ENCODE measurements at places on chromosomes 6 and 20.

GRCh38 chr20:20215976-20216727, 151.8 kb upstream of the INSM1 start:
- DNase-seq, result no peak

DNA sequence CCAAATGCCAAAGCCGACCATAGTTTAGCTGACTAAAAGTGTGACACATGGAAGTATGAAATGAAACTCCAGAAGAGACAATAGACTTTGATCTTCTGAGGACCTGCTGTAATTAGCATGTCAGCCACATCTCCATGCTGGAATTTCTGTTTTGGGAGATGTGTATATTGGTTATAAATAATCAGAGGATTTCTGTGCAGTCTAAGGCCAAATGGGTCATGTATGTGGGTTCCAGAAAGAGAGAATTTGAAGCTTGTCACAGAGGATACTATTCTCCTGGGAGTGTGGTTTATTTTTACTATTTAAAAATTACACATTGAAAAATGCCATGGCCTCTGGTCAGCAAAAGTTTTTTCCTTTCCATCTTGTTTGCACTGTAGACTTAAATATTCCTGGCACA, 405.5 kb upstream of the PLCB4 start:
- DNase-seq, result no peak

DNA sequence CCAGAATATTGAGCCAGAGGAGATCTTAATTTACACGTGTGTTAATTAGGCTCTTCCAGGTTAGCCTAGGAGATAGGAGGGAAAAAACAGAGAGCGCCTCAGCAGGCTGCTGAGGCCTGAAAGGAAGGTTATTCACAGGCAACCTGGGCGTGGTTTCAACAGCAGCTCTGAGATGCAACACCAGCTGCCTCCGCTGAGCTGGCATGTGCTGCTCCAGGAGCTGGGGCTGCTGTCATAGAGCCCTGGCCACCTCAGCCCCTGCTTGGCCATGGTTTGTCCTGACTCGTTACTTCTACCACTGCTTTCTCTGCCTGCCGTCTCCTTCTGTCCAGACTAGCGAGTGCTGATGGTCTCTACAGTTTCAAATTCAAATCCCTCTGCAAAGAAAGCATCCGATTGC, 32.4 kb upstream of the RPP40 start:
- no peak for DNase-seq

DNA sequence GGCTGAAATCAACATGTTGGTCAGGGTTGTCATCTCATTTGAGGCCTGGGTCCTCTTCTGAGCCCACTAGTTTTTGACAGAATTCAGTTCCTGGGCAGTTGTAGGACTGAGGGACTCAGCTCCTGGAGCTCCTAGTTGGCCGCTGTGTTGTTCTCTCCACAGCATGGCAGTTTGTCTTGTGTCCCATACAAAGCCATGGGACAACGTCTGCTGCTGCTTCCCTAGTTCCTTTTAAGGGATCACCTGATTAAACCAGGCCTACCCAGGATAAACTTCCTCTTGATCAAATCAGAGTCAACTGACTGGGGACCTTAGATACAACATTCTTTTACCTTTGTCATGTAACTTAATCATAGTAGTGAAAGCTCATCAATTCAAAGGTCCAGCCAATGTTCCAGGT, 141.0 kb downstream of the BCAS1 start:
- DNase-seq, result no peak

DNA sequence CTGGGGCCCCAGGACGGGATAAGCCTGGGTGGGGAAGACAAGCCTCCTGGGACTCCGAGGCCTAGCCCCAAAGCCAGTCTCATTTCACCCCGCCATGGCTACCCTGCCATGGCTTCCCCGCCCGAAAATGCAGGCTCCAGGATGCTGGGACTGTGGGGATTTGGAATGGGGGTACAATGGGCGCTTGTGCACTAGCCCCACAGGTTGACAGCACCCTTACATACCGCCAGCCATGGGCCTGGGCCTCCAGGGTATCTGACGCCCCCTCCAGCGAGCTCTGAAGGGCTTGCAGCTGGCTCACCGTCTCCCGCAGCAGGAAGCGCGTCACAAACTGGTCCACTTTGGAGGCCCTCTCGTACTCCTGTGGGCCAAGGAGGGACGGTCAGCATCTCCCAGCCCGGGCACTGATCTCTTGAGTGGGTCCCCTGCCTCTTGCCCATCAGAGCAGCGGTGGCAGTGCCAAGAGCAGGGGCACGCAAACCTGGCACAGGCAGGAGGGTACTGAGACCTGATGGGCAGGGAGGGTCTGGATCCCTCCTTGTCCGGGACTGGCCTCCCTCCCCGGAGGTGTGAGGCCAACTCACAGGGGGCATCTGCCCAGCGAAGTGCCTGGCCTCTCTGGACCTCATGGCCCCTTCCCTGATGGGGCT, 2.0 kb upstream of the C20orf144 start:
- DNase-seq, result no peak

DNA sequence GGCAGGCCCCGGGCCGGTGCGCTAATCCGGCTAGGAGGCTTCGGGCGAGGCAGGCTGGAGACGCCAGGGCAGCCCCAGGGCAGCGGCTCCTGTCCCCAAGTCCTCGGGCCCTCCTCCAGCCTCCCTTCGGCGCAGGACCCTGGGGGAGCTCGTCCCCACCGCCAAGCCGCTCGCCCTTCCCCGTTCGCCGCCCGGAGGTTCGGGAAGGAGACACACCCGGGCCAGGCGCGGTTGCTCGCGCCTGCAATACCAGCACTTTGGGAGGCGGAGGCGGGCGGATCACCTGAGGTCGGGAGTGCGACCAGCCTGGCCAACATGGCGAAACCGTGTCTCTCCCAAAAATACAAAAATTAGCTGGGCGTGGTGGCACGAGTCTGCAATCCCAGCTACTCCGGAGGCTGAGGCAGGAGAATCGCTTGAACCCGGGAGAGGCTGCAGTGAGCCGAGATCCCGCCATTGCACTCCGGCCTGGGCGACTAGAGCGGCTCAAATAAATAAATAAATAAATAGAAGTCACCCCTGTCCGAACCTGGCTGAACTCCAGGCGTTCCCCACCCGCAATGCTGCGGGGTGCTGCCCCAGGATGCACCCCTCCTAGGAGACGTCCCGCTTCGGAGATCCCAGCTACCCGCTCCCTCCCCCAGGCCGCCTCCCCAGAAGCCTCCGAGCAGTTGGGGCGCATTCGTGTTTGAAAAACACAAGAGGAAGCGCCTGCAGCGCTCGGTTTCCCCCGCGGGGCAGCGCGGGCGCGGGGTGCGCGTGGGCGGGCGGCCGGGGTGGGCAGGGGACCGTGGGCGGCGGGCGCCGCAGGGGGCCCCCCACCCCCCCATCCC, 27.5 kb downstream of the SERPINB9 start:
- no peak for DNase-seq

GRCh38 chr6:37435816-37436215, 2.8 kb downstream of the CMTR1 start:
- DNase-seq, result no peak

DNA sequence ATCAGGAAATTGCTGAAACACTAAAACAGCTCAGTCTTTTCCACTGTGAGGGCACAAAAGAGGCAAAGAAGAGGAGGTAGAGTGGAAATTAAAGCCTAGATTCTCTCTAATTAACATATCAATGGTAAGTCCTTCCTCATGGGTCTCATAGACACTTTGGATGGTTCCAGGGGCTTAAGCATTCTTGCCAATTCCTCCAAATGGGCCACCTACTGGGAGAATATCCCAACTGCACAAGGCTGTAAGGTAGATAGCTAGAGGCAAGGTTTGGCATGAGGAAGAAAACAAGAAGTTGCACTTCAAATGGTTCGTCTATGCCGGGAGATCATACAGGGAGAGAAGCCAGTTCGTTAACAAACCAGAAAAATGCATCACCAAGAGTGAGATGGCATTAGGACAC, 107.6 kb upstream of the KHDRBS2 start:
- no peak for DNase-seq

DNA sequence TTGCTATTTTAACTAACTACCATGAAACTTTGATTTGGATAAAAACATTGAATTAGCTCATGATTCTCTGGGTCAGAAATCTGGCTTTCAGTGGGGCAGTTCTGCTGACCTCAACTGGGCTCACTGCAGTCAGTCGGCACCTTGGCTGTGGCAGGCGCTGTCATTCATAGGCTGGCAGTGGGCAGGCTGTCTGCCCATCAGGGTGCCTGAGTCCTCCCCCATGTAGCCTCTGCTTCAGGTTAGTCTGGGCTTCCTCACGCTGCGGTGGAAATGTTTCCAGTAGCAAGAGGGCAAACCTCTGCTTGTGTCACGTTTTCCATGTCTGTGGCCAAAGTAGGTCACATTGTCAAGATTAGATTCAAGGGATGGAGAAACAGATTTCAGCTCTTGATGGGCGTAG, 251.0 kb upstream of the TCF21 start:
- DNase-seq, result no peak

DNA sequence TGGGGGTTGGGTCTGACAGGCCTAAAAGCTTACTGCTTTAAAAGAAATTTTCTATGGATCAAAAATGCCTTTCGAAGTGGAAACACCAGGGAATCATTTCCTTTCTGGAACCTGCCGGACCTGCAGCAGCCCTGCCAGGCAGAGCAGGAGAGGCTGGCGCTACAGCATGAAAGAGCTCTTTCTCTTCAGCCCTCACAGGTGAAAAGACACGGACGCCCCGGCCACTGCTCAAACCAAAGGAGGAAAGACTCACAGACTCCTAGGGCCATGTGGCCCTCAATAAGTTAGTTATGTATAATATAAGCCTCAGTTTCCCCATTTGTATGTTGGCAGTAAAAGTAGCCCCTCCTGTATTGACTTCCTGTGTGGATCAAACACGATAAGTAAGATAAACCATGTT, 8.3 kb downstream of the SCML4 start:
- DNase-seq, result no peak

GRCh38 chr6:70180183-70180900, 122.5 kb downstream of the COL9A1 start:
- DNase-seq, result no peak

- DNase-seq, result no peak
Observed at GRCh38 chr20:46931699-46932098, 37.1 kb downstream of the EYA2 start.

- DNase-seq, result no peak
Observed at GRCh38 chr6:90231308-90231707, 65.3 kb downstream of the BACH2 start.
